ENCODE measurements at places on chromosomes 2 and 18.

- peak; percentile 58 for DNase-seq
Observed at GRCh38 chr2:144471305-144472045, 48.4 kb downstream of the ZEB2 start.

DNA sequence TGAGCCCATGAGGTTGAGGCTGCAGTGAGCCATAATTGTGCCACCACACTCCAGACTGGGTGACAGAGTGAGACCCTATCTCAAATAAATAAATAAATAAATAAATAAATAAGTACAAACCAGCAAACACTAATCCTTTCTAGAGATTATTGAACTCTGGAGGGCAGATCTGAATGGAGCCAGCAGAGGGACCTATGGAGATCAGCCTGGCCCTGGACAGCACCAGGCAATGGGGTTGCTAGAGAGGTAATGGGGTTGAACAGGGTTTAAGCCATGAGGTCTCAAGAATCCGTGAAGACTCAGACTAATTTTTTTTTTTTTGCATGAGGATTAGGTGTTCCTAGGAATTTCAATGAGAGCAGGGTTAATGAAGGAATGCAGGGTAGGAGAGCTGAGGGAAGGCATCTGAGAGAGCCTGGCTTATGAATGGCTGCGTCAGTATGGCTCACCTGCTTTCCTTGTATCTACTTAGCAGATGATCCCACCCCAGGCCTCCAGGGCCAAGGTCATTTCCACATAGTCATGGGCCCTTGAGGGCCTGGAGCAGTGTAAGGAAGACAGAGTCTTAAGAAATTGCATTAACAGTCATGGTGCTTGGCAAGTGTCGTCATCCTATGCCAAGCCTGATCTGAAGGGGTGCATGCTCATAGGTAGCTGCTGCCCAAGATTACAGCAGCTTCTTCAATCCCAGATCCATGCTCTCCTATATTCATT, 34.6 kb upstream of the IL37 start:
- DNase-seq, result no peak

GRCh38 chr2:110105608-110106467, 9.8 kb downstream of the MALL start:
- DNase-seq, result no peak

GRCh38 chr2:10162586-10163497, 40.3 kb downstream of the RRM2 start:
- no peak for DNase-seq

- no peak for DNase-seq
Observed at GRCh38 chr2:100151310-100151709, 8.9 kb upstream of the AFF3 start.

- DNase-seq, result no peak
Observed at GRCh38 chr2:166895243-166895642, 7.0 kb downstream of the XIRP2 start.

- DNase-seq, result no peak
Observed at GRCh38 chr2:237177052-237177451, 91.4 kb downstream of the COPS8 start.

DNA sequence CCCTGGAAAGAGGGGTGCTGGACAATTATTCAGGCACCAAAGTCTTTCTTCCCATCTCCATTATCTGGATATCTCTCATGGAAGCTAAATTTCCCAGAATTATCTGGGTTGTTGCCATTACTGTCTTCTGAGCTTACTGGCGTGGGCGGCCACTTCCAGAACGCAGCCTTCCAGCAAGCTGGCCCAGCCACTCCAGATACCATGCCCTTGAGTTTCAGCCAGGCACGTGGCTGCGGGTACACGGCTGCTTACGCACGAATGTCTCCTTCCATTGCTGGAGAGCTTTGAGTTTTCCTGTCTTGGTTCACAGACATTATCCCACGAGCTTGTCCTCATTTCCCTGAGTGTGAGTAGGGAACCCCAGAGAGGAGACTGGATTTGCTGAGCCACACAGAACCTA, 32.7 kb downstream of the CELF4 start:
- no peak for DNase-seq

GRCh38 chr2:37085731-37086147, 1.4 kb downstream of the GPATCH11 start:
- no peak for DNase-seq

GRCh38 chr2:12807907-12808810, 91.4 kb downstream of the TRIB2 start:
- DNase-seq, result no peak

GRCh38 chr18:62768558-62768943, 53.2 kb downstream of the PHLPP1 start:
- no peak for DNase-seq

- DNase-seq, result no peak
Observed at GRCh38 chr18:10262566-10262965, 191.9 kb upstream of the APCDD1 start.

- DNase-seq, result no peak
Observed at GRCh38 chr18:75252136-75252535, 41.5 kb downstream of the TSHZ1 start.

DNA sequence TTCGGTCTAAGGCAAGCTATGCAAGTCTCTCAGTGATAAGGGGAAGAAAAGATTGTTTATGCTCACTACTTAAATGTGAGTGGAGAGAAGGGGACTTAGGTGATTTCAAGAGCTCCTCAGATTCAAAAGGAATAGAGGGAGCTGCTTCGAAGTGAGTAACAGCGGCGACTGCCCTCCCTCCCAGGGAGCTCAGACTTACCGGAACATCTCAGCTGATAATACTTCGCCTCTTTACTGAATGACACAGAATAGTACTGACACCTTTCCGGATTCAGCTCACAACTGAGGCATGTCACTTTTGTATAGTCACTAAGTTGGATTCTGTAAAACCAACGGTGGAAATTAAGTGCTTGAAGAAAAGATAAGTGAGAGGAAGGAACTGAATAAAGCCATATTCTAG, 55.5 kb downstream of the DPP4 start:
- DNase-seq, result no peak

DNA sequence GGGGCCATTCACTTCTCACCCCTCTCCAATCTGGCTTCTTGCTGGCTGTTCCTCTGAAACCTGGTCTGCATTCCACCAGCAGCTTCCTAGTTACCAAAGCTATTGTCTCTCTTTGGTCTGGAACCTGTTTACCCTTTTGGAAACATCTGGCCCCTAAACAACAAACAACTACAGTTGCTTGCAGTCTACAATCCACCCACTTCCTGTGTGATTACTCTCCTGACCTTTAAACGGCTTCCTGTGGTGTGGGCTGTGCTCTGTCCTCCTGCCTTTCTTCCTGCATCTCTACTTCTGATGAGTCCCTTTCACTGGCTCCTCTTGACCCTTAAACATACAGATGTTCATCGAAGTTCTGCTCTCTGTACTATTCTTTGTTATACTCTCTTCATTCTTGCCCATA, 303.8 kb downstream of the TDRD15 start:
- no peak for DNase-seq

DNA sequence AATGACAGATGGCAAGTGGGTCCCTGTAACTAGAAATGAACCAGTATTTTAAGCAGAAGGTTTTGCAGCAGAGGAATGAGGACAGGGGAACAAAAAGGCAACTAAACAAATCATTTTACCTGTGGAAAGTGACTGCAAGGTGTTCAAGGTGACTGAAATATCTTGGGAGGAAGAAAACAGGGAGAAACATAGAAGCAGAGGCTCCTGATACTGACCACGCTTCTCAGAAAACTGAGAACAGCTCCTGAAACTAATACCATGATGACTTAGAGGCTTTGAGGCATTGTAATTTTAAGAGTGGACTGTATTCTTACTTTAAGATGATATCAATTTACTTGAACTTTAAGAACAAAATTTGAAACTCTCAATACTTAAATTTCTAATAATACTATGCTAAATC, at the start of gene DYTN:
Gene DYTN (minus strand): TSS at position 101 of the 400 bp plus-strand sequence. CDS start 117 bp downstream, outside the sequence.
- DNase-seq, result no peak

DNA sequence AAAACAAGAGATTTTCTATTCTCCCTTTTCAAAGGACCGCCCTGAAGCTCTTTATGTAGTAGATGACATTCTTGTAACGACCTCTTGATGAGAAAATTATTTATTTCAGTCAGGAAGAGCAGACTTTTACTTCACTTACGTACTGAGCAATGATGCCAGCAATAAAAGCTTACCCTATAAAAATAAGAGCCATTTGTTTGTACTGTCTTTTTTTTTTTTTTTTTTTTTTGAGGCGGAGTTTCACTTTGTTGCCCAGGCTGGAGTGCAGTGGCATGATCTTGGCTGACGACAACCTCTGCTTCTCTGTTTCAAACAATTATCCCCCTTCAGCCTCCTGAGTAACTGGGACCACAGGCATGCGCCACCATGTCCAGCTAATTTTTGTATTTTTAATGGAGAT, 39.2 kb downstream of the CRIM1 start:
- no peak for DNase-seq

- DNase-seq, result no peak
Observed at GRCh38 chr18:31563778-31564177, 27.9 kb upstream of the TTR start.

- DNase-seq, result no peak
Observed at GRCh38 chr18:42675810-42676209, 439.7 kb downstream of the RIT2 start.

DNA sequence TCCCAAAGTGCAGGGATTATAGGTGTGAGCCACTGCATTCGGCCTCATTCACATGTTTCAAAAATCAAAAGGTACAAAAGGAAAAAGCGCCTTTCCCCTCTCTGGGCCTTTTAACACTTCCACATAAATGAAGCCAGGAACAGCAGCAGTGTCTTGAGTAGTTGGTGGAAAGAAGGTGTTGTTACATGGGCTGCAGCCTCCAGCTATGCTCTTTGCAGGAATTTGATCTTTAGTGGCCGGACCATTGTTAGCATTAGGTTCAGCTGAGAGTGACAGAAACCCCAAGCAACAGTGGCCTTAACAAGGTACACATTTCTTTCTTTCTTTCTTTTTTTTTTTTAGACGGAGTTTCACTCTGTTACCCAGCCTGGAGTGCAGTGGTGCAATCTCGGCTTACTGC, 59.1 kb downstream of the HS6ST1 start:
- no peak for DNase-seq

DNA sequence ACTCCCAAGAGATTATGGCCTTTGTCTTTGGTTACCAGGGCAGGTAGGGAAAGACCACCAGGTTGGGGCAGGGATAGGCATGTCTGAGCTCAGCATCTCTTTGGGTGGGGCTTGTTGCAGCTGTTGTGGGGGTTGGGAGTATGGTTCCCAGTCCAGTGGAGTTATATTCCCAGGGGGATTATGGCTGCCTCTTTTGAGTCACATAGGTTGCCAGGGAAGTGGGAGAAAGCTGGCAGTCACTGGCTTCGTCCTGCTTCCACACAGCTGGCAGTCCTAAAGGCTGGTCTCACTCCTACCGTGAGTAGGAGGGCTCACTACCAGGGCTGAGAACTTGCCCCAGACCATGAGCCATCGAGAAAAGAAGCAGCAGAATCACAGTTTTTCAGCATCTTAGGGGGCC, 79.1 kb downstream of the LYPD6 start:
- DNase-seq, result no peak

- no peak for DNase-seq
Observed at GRCh38 chr2:174546519-174547506, 50.8 kb downstream of the WIPF1 start.

DNA sequence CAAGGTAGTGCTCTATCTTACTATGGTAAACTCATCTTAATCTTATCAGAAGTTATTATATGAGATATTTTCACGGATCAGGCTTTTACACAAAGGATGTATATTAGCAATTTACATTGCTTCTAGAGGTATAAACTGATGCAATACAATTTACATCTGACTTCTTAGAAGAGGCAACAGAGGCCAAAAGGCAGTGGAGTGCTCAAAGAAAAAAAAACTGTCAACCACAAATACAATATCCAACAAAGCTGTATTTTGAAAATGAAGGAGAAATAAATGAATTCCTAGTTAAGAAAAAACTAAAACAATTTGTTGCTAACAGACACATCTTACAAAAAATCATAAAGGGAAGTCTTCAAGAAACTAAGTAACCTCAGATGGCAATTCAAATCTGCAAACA, 1031.5 kb upstream of the CNTNAP5 start:
- DNase-seq, result no peak

GRCh38 chr2:234970477-234970882, 18.7 kb downstream of the SH3BP4 start:
- DNase-seq, result no peak

- DNase-seq, result no peak
Observed at GRCh38 chr2:110771547-110772382, 39.4 kb downstream of the ACOXL start.
